Ascending aorta (tissue), 2 donors: ENCODE measurements at places on chromosomes 2 and 18. TPM values are rescaled to one million over a fixed set of nuclear protein-coding genes. Genes with fewer than 3 reads are reported as not detected.

NCK2 gene
- total RNA-seq, result 57.6 TPM

PHLPP1 gene
- total RNA-seq, result 9.8 TPM

TTN gene
- total RNA-seq, result 7.6 TPM

IL36A gene
- total RNA-seq, result not detected

FTCDNL1 gene
- 3.4 TPM for total RNA-seq

C2orf66 gene
- not detected for total RNA-seq

CAPN14 gene
- total RNA-seq, result not detected

IL1RN gene
- not detected for total RNA-seq

ANKRD29 gene
- total RNA-seq, result 118 TPM

GLS gene
- total RNA-seq, result 132 TPM

DNA sequence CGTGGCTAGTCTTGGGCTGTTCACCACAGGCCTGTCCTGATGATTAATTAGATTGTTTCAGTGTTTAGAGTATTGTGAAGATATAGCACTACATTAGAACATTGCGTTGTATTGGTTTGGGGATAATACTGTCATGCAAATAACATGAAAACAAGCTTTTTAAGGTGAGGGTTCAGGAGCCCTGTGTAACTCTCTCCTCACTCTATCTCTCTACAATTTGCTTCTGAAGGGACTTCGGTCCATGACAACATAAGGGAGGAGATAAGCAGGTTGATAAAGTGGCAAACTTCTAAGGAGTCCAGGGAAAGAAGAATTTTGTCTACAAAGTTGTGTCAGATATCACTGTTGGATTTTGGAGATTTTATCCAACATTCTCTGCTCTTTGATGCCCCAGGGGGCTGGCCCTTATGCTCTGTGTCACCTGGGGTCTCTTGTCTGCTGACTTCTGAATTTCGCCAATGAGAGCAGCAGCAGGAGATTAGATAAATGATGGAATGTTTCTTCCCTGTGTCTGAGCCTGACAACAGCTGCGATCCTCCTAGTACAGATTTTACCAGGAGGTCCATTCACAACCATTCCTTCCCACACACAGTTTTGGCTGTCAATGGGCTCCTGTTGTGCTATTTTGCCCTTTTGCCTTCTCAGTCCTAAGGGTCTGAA, 3.3 kb downstream of the TNP1 start:
- DNase-seq, result no peak

GRCh38 chr2:52976143-52976949, 791.3 kb upstream of the CHAC2 start:
- no peak for DNase-seq

GRCh38 chr18:25467226-25467987, 115.4 kb upstream of the ZNF521 start:
- peak; percentile 81 for DNase-seq

- DNase-seq, result peak; percentile 84
Measured at GRCh38 chr2:37829202-37829601, 95.9 kb upstream of the RMDN2 start.

- DNase-seq, result no peak
Measured at GRCh38 chr2:3449936-3450335, 69.4 kb downstream of the ADI1 start.

DNA sequence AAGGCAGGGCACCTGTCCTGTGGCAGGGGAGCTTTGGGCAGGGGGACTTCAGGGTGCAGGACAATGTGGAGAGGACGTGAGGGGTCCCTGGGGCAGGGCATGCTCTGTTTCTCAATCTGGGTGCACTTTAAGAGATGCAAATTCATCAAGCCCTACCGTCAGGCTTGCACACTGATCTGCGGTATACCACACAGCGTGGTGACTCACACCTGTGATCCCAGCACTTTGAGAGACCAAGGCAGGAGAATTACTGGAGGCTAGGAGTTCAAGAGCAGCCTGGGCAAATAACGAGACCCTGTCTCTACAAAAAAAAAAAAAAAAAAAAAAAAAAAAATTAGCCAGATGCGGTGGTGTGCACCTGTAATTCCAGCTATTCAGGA, 10.2 kb upstream of the GPC1 start:
- peak; percentile 31 for DNase-seq

DNA sequence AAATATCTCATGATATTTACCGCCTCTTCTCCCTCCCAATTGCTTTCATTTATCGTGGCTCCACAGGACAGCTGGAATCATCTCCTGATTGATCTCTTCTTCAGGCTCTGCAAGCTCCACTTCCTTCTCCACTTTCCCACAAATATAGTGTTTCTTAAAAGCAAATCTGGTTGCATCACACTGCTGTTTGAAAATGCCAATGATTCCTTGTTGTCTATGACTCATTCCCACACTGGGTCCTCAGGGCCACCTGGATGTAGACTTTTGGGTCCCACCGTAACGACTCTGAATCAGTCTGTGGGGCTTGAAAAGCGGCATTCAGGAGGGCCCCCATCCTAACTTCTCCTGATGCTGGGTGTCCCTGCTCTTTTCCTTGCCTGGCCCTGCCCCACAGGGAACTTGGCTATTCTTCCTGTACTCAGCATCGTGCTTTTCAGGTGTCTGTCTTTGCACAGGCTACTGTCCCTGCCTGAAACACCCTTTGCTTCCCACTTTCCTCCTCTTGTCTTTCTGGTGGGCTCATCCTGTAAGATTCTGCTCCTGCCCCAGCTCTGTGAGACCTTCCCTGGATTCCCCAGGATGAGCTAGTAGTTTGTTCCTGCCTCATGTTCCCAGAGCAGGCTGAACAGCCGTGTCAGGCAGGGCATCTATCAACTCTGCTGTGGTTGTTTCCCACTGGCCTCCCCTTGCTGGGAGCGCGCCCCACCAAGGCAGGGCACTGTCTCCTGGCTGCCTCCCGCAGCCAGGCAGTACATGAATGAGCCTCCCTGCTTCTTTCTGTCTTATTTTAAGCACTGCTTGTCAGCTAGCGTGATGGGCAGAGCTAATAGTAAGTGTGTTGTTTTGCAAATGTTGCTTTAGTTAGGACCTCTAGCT, 111.9 kb downstream of the KCTD1 start:
- no peak for DNase-seq

DNA sequence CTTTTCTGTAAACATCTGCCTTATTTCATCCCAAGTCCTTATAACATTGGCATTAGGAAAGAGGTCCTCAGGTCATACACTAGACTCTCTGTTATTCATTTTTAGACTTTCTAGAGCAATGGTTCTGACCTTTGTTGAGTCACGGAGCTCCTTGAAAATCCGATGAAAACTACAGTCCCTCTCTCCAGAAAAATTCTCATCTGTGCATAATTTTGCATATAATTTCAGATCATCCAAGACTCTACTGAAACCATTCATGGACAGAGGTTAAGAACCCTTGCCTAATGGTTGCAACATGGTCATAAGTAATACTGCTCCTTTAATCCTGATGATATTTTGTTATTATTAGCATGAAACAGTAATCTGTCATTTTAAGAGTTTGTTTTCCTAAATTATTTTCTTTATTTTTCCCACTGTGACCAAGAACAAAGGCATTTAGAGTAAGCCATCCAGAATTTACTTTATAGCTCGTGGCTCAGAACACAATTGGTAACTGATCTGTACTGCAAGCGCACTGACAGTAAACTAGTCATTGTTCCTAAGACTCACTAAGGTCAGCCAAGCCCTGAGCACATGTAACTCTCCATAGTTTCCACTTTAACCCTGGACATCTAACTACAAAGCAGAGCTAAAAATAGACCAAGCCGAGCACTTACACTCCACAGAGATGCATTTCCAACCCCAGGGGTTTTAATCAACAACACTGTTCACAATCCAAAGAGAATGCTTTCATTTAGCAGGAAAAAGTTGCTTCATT, 8.4 kb downstream of the MYOM1 start:
- DNase-seq, result no peak

GRCh38 chr2:69933839-69934613, 19.1 kb downstream of the MXD1 start:
- no peak for DNase-seq

DNA sequence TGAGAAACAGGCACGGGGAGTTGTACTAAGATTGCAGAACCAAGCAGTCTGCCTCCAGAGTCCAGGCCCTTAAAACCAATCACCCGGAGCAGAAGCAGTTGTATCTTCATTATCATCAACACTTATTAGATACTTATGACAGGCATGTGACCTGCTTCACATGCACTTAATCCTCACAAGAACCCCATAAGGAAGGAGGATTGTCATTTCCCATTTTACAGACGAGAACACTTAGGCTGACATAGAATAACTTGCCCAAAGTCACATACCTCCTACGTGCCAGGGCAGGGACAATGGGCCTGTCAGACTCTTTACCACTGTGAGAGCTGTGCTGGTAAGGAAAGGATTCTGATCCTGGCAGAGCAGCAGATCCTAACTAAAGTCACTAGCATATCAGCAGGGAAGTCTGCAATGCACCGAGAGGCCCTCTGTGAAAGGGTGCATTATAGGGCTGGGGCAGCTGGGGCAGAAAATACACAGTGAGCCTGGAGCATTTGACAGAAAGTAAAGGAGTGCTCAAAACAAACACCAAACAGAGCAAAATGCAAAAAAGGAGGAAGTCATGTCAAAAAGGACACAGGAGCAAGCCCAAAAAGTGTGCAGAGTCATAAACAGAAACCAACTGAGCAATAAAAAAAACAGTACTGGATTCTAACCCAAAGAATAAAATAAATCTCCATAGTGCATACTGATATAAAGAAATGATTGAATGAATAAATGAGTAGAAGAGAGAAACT, 55.9 kb upstream of the SP3 start:
- DNase-seq, result no peak

DNA sequence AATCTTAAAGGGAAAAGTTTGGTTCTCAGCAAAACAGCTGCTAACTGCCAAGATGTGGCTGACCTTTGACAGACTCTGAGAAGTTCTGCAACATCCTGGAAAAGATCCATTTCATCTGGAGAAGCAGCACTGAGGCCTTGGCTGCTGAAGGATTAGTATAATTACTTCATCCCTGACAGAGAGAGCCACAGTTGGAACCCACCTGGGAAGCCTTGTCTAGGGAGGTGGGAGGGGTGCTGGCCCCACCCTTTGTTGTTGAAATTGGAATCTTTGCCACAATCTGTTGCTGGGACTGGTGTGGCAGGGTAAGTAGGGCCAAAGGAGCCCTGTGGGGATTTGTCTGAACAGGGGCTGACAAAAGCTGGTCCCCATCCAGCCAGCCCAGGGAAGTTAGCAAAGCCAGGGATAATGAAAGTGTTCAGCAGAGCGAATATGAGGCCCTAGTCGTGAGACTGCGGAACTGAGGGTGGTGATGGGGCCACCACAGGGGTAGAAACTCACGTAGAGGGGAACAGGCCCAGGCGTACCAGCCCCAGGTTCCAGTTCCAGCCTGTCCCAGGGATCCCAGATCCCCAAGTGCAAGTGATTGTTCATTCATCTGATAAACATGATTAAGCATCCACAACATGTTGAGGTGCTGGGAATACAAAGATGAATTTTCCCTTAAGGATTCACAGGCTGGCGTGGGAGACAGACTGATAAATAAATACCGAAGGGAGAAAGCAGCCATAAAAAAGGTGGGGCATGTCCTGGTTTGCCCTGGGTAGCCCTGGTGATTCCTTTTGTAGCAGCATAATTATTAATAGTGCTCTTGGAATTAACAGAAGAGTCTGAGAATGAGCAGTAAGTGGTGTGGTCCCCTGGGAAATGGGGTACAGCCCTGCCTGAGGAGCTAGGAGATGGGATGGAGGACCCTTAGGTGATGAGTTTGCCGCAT, 60.0 kb downstream of the MYO1B start:
- no peak for DNase-seq

GRCh38 chr2:11122380-11122779, 32.9 kb upstream of the SLC66A3 start:
- DNase-seq, result no peak

- DNase-seq, result no peak
Measured at GRCh38 chr2:35416391-35417140, 939.0 kb upstream of the CRIM1 start.

- DNase-seq, result no peak
Measured at GRCh38 chr2:16683576-16683975, 17.9 kb upstream of the CYRIA start.

DNA sequence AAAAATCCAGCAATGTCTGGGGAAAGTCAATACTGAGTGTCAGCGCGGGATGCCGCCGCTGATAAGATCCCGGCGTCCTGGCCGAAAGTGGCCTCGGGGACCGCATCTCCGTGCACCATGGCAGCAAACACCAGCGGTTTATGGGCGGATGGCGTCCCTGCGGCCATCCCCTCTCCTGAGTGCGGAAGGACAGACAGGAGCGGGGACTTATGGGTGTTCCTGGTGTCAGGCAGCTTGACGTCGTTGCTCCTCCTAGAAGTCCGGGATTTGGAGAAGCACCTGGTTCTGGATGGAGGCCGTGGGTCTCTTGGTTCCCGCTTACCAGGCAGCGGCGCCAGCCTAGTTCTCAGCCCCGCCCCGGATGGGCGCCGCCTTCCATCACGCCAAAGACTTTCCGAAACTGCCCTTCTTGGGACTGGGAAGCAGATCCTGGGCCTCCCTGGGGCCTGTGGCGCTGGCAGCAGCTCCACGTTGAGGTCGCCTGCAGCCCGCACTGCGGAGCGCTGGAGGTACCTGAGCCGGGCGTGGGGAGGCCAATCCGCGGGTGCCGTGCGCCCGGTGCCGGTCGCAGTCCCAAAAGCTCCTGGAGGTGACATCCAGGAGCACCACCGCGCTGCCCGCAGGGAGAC, 119.1 kb downstream of the CCDC74A start:
- no peak for DNase-seq

- DNase-seq, result no peak
Measured at GRCh38 chr2:187003038-187003554, 154.1 kb upstream of the ZSWIM2 start.

DNA sequence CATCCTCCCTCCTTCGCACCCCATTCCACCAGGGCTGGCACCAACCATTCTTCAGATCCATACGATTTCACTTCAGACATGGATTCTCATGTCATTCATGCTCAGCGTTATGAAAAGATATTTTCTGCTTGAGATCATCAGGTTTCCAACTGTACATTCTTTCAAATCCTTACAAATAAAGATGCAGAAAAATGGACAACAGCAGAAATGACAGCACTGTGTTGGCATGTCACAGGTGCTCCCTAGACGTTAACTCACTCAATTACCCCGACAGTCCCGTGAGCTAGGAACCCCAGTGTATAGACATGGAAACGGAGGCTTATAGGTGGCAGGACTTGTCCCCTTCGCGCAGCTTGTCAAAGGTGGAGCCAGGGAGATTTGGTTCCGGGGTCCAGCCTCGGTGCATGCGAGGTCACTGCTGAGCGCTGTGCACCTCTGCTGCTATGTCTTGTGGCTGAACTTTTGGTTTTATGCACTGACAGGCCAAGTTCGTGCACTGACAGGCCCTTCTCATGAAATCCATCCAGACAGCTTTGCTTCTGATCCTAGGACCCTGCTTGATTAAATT, 17.7 kb downstream of the FHL2 start:
- DNase-seq, result no peak

- DNase-seq, result no peak
Measured at GRCh38 chr18:46334868-46335281, 230.7 kb downstream of the HAUS1 start.

- DNase-seq, result peak; percentile 25
Measured at GRCh38 chr2:120729406-120730399, 6.0 kb upstream of the GLI2 start.

DNA sequence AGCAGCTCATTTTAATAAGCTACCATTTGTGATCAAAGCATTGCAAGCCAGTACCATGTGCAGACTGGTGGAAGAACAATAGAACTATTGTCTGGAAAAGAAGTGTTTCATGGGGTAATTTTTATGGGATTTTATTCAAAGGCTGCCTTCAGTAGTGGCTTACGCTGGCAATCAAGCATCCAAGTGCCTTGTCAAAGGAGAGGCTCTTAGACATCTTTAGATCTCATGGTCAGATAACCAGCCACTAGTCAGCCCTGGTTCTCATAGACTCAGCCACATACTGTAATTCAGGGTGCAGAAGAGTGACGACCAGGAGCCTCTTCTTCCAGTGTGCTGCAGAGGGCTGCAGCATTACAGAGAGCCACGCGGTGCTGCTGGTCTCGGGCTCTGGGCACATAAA, 98.5 kb upstream of the NOSTRIN start:
- DNase-seq, result no peak
